ENCODE measurements at places on chromosomes 2 and 18.
A peak's percentile ranks its signal among the peaks of the same experiment; 100 is the strongest.

DNA sequence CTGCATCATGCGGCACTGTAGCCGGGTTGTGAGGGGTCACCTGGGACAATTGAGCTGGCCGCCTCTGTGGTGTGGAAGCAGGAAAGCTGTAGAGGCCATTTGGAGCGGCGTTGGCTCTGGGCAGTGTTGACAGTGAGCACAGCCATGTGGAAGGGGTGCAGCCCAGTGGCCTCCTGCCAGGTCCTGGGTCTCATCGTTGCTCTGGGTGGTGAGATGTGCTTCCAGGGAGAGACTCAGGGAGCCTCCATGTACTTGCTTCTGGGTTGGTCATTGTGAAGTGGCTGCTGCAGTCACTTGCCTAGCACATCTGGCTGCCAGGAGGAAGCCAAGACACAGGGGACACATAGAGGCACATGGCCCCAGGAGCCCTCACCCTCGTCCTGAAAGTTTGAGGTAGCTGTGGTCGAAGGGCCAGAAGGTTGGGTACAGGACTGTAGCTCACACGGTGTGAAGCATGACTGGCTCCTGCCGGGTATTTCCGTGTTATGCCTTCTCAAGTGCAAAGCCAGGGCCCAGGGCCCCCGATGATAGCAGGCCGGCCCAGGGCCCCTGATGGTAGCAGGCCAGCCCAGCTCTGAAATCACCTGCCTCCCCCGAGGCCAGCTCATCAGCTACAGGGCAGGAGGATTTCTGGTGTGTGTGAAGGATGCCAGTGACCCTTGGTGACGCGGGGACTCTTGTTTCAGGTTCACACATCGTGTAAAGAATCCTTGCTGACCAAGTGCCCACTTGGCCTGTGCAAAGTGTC is 82.6 kb downstream of the DGKD start:
- DNase-seq: no peak

DNA sequence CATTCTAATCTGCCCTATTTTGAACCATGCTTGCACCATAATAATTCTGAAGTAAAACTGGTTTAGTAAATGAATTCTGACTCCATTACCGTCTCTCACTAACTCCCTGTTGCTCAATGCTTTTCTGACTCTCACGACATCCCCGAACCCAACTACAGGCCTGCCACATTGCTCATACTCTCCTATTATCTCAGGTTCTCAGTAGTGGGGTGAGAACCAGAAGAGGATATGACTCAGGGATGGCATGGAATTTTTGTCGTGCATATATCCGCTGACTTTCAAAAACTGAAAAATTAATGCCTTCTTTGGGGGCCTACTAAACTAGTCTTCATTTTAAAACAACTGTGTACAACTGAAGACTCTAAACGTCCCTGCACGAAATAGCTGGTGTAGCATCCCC is 34.3 kb downstream of the NETO1 start:
- DNase-seq: no peak

- no peak for DNase-seq
Observed at GRCh38 chr2:169778446-169778845, 20.2 kb upstream of the SSB start.

- DNase-seq: no peak
Observed at GRCh38 chr2:30191819-30192271, 39.5 kb upstream of the LBH start.

DNA sequence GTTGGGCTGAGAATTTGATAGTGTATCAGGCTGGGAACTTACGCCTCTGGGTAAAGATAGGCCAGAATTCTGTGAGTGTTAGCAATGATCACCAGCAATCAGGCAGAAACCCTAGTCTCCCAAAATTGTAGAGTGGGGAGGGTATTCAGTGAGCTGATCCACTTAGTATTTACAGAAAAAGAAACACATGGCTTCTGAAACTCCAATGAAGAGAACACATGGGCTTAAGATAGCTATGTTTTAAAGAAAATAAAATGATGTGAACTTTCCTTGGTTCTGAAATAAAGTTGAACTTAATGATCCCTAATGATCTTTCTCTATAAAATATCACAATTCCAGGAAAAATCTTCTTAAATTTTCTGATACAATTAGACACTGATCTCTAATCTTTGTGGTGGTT is 472.8 kb downstream of the DCC start:
- no peak for DNase-seq

DNA sequence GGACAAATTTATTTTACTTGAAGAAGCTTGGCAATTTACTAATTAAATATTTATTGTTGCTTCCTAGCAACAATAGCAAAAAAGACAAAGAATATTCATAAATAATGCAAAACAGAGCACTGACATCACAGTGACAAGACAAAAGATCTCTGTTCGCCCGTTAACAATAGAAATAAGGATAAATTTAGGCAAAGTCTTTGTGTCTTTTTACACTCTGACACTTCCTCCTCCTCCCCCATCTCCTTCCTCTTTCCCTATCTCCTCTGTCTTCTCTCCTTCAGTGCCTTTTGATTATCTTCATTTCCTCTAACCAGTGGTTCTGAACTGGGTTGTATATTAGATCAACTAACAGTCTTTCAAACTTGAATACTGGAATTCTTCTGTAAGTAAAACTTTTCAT is 808.4 kb downstream of the ERBB4 start:
- DNase-seq: no peak

DNA sequence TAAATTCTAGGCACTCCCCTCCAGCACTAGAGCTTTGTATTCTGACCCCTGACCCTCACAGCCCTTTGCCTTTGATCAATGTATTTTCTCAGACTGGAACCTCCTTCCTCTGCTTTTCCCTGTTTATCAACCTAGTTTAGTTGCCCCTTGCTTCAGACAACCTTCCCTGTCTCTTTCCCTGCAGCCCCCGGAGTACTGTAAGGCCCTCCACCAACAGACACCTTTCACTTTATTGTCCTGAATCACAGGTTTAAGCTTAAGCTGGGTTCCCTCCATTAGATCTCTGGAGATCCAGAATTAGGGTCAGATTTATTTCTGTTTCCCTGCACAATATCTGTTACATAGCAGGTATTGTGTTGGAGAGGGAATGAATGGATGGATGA is 140.2 kb downstream of the DDX1 start:
- DNase-seq: no peak

DNA sequence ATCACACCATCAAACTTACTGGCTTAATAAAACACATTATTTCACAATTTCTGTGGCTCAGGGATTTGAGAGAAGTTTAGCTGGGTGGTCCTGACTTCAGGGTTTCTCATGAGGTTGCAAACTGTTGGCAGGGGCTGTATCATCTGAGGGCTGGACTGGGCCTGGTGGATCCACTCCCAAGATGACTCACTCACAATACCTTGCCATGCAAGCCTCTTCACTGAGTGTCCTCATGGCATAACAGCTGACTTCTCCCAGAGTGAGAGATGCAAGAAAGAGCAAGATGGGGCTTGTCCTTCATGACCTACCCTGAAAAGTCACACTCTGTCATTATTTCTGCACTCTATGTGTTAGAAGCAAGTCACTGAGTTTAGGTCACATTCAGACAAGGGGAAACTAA is 73.8 kb downstream of the AQP4 start:
- no peak for DNase-seq

DNA sequence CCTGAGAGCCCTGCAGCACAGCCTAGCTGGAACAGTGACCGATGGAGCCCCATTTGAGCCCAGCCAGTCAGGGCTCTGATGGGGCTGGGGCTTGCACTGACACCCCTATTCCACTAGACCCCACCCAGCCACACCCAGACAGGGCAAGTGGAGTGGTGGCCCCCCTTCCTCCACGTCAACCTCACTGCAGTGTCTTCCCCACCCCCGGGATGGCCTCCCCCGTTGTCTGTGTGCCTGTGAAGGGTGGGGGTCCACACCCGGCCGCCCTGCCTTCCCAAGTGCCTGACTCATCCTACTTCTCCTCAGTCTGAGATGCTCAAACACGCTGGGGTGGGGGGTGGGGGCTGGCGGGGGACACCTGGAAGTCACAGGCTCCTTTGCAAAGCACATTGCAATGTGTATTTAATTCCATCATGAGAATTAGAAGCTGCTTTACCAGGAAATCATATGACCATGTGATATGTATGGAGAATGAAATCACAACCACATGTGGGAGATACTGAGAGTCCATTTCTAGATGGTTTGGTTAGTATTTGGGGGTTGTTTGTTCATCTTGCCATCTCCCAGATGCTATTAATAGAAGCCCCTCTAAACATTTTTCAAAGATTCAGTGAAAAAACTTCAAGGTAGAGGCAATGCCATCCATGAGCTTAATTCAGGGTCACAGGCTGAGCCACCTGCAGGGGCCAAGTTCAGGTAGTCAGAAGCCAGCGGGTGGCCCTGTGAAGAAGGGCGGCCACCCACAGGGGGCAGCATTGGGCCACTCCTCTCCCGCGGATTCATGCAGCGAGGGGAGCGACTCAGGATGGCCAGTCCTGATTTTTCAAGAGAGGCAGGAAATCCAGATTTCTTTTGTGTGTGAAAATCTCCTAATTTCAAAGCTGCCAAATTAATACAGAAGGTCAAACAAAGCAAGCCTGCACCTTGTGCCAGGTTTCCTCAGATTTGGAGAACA is 22.7 kb upstream of the GMPPA start:
- peak; percentile 48 for DNase-seq

DNA sequence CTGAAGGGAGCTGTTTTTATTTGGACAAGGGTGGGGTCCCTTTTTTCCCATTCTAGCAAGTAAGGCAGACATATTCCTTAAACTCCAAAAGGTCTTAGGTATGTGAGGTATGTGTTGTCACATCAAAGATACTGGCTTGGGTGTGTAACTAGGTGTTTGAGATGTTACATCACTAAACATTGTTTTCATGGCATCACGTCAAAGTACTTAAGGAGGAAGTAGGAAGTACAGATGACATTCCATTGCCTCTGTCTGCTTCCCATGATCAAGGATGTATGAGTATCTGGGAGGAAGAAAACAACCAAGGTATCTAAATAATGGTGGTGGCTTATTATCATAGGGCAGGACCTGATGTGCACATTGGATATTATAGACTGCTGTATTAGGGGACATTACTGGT is 39.3 kb downstream of the CD302 start:
- no peak for DNase-seq

DNA sequence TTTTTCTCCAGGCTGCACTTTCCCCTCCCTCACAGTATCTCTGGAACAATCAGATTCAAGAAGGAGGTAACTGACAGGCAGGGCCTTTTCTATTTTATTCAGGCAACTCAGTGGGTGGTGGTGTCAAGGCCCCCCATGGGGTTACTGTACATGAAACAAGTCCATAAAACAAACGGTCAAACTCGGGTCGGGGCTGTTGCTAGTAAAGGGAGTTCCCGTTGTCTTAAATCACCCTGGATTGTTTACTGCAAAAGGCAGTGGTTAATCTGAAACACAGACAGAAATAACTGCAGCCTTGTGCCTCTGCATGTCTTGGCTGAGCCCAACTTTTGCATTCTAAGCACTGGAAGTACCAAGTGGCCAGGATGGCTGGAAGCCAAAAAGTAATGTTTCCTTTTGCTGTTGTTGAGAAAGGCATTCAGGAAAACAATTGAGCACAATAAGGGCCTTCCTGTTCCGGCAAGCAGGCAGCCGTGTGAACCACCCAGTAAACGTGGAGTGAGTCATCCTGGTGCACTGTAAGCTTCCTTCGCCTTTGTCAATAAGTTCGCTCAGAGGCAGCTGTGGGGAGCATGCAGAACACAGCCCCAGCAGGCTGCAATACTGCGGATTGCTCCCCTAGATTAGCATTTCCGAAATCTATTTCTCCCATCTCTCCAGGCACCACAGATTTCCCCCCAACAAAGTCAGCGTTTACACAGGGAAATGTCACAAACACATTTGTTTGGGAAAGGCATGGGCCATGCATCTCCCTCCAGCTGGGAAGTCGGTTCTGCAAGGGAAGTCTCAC is 149.6 kb downstream of the IRS1 start:
- DNase-seq: peak; percentile 9

GRCh38 chr2:70143314-70144150 is 47.3 kb downstream of the C2orf42 start:
- no peak for DNase-seq

GRCh38 chr2:98835831-98836385 is 100.1 kb downstream of the CRACDL start:
- no peak for DNase-seq

GRCh38 chr18:79186649-79187048 is 117.5 kb downstream of the ATP9B start:
- no peak for DNase-seq

DNA sequence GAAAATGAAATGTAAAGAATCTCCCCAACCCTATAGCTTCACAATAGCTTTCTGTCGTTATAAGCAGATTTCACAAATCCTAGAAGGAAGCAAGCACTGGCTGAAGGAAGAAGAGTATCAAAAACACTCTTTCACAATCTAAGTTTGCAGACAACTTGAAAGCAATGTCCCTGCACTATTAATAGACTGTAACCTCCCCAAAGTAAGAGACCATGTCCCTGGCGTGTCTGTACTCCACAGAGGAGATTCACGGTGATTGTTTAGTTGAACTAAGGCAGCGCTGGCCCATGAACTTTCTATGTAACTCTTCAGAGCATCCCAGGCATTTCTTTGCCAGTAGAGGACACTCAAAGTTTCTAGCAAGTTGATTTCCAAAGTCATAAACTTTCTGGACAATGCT is 128.0 kb upstream of the HNRNPA3 start:
- DNase-seq: no peak

DNA sequence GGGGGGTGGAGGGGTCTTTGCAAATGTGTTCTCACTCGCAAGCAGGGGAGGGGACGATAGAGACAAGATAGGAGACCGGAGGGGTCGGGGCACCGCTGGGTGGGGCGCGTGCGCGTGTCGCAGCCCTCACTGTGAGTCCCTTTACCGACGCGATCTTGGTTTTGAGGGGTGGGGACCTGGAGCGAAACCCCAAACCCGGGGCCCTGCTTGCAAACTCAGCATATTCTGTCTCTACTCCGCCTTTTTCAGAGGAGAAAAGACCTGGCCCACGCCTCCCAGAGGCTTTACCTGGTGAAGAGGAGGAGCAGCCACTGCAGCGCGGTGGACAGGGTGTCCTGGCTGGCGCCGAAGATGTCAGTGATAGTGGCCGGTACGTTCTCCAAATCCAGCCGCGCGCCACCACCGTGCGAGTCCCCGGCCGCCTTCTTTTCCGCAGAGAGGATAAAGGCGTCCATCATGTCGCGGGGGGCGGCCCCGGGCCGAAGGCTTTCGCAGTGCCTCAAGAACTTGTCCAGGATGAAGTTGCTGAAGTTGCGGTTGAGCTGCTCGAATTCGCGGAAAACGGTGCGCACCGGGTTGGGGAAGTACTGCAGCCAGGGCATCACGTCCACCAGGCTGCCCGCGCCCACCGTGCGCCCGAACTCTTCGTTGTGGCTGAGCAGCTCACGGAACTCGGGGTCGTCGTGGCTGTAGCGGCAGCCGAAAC is 1.7 kb downstream of the CYP1B1 start:
- DNase-seq: no peak

DNA sequence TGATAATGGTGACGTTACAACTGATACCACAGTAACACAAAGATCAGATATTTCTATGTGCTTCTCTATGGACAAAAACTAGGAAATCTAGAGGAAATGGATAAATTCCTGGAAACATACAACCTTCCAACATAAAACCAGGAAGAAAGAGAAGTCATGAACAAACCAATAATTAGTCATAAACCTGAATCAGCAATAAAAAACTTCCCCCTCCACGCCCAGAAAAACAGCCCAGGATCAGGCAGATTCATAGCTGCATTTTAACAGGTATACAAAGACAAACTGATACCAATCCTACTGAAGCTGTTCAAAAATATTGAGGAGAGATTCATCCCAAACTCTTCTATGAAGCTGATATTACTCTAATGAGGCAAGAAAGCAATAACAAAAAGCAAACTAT is 1535.2 kb upstream of the LRRTM1 start:
- no peak for DNase-seq

- no peak for DNase-seq
Observed at GRCh38 chr2:121766624-121767023, 11.2 kb downstream of the TSN start.

GRCh38 chr2:33848486-33848885 is 249.4 kb upstream of the FAM98A start:
- DNase-seq: no peak

- no peak for DNase-seq
Observed at GRCh38 chr2:5322396-5322795, 369.8 kb upstream of the SOX11 start.

All from activated T-cell treated with anti-CD3 and anti-CD28 coated beads for 1 hour (primary cell).